ENCODE measurements at places on chromosomes 3 and 15.

DNA sequence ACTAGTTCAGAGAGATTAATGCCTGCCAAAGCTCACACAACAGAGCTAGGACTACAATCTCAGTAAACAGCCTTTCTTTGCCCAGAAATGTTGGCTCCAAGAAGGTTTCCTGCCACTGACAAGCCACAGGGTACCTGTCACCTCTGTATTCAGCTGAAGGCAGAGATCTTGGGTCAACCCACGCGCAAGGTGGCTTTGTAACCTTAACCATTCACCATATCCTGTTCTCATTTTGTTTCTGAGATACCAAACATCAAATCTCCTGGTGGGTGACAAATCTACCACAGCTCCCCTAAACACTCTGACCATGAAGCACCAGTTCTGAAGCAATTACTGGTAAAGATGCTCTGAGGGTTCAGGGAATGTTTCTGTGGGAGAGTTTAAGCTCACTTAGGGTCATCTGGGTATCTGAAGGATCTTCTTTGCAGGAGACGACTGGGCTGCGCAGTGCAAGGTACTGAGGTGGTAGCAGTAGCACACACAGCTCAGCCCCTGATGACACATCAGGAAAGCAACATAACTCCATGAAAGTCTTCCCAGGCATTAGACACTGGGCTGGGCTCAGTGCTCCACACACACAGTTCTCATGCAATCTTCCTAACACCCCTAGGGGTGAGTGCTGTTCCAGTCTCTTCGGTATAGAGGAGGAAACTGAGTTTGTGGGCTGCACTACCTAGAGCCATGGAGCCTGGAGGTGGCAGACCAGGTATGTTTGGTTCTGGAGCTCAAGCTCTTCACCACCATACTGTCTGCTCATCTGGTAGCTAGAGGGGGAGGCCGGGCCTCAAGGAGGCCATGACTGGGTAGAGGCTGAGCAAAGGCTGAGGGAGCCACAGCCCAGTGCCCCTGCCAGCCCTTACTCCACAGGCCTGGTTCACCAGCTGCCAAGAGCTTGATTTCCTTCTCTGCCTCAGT is 7.7 kb downstream of the CXCR6 start:
- DNase-seq, result no peak

DNA sequence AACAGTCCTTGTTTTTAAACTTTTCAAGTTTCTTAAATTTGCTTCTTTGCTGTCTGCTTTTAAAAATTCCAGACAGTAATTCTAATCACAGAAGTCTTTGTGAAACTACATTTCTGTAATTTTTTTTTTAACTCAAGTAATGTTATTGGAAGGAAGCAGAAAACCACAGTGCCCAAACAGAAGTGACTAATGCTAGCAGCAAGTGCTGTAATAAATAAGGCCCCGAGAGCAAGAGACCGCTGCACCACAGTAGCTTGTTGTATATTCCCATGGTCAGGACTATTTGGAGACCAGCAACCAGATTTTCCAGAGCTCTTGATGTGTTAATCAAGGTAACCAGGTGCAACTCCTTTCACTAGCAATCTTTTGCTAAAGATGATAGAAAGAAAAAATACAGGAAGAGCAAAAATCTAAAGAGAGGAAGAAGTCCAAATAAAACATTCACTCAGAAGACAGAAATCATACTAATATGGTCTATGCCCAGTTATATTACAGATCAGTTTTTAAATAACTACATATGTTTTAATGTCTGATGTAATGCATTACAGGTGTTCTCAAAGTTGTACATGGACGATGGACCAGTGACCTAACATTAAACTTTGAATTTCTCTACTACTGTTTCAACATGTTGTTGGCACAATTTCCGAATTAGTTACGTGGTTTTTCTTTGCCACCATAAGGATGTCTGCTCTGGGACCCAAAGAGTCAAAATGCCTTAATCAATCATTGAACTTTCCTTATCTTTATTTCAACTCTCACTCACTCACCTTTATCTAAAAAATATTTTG is 36.4 kb downstream of the WWTR1 start:
- no peak for DNase-seq

DNA sequence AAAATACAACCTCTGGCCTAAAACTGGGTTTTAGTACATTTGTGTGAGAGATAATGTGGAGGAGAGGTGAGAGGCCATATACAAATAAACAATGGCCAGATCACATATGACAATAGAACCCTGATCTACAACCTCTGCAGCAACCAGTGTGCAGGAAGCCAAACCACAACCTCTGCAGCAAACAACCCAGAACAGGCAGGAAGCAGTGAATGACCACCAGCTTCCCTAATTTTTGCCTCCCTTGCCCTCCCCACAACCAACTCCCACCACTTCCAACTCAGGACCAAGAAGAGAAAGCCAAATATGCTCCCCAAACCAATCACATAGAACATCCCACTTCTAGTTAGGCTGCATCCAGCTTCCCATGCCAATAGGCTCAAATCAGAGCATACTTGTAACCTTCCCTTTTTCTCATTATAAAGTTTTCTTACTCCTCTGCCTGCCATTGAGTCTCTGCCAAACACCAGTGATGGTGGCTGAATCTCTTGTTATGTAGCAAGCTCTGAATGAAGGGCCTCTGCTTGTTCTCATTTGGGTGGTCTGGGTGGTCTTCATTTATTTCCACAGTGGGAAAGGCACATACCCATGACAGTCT is 102.6 kb upstream of the GAP43 start:
- no peak for DNase-seq

- no peak for DNase-seq
These were observed 46.1 kb upstream of the FGD5 start for GRCh38 chr3:14772533-14773138.

- no peak for DNase-seq
These were observed 68.0 kb upstream of the IQSEC1 start for GRCh38 chr3:13141183-13141582.

DNA sequence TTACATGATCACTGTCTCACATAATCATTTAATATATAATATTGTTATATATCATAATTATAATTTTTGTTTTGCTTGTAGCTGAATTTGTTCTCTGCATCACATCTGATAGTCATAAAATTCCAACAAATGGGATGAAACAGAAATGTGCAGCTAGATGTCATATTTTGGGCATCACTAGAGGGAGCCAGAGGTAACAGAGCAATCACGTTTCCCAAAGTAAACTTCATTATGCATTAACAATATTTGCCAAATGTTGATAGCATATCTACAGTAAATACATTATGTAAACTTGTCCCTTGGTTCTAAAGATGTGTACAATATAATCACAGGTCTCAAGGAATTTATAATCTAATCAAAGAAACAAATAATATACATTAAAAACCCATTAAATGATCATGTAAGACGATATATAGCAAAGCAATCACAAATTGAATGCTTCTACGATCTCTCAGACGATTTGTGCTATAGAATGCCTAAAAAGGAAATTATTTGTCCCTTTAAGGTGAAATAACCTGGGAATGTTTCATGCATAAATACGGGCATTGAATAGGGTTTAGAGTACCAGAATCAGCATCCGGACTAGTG is 234.2 kb upstream of the MCTP2 start:
- no peak for DNase-seq

DNA sequence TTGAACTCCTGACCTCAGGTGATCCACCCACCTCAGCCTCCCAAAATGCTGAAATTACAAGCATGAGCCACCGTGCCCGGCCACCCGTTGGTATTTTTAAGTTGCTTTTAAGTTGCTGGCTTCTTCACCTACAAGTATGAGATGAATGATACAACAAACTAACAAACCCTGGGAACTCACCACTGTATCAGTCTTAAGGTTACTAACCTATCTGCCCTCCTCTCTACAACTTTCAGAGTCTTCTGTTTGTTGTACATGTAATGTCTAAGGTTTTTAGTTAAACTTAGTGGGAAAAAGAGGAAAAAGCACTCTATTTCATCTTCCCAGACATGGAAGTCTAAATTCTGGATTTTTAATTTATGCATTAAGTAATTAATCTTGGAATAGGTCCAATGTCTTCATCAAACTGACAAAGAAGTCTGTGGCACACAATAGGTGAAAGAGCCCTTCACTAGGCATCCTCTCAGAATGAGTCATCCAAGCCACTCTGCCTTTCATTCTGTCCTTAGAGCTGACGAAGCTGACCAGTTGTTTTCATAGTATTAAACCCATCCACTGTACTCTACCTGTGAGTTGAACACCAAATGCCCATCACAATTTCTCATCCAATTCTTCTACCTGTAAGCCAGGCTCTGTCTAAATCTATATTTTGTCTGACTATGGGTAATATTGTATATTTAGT is 936.1 kb downstream of the TUSC7 start:
- DNase-seq, result no peak

- no peak for DNase-seq
These were observed 88.9 kb upstream of the THBS1 start for GRCh38 chr15:39491886-39492490.

DNA sequence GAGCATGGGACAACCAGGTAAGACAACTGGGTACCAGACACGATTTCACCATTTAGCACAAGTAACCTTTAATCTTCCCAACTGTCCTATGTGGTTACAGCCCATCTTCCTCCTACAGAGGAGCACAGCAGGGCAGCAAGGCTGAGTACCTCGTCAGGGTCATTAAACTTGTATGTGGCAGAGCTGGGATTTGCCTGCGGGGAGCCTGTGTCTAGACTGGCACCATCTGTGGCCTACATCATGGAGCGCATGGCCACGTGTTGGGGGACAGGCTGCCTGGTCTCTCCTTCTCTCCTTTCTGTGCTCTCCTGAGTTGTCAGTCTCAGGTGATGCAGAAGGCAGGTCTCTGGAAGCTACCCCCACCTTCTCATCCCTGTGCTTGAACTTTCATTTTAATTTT is 32.2 kb downstream of the GOLGA6A start:
- DNase-seq, result no peak

DNA sequence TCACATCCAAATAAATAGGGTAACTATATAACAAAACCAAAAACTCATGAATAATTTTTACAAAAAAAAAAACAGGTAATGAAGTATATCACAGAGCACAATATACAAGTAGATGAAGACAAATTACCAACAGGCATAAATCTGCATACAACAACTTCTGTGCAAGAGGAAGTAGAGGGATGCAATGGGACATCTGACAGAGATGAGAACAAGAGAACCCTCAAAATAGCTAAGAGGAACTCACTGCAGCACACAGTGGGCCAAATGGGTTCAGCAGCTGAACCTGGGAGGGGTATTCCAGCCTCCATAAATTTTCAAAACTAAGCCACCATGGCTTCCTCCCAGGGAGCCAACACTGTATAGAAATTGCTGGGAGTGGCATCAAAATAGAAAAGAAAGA is 9.6 kb upstream of the BTLA start:
- DNase-seq, result no peak

DNA sequence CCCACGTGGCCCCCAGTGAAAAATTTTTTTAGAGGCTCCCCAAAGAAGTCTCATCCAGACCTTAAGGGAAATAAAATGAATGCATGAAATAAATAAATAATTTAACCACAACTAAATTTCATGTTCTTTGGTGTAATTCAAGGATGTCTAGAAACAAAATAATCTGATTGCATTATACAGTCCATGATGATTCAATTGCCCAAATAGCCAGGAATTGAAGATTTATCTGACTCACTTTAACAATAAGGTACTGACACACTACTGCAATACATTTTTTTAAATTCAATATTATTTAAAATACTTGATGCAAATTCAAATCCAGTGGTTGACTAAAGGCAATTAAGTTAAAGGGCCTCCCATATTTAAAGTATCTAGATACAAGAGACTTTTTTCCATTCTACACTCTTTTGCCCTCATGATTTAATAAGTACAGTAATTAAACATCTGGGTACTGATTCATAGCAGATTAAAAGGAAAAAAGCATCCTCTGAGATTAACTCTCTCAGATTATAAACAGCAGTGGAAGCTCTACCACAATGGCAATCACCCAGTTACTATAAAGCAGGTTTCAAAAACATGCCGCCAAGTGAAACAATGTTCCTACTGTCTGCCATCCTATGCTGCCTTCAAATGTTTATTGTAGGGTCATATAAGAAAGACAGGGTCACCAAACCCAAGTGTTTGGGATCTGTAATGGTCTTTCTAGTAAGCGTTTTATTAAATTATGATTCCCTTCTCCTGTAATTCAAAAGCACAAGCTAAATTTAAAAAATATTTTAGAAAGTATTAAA is 9.9 kb downstream of the UQCC5 start:
- no peak for DNase-seq

DNA sequence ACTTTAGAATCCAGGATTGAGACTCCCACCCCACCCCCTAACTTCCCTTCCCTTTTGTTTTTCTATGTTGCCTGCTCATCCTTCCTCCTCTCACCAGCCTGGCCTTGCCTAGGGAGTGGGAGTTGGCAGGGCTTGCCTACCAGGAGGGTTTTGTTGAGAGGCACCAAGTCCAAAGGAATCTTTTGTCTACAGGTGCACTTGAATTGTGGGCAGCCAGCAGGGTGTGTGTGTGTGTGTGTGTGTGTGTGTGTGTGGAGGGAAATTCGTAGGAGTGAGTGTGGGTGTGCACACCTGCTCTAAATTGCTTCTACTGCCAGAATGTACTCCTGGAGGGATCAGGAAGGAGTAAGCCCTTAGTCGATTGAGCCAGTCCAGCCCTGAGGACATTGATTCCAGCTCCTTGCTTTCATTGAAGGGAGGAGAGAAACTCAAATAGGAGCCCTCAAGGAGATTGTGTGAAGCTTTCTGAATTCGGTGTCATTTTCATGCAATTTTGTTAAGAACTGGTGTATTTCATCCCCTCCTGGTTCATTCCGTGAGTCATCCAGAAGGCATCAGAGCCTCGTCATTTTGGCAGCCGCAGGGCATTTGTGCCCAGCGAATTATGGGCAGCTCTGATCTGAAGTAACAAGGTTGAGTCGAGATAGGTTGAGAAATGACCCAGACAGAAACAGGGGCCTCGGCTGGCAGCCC is 112.1 kb downstream of the SLCO3A1 start:
- DNase-seq, result no peak

GRCh38 chr15:74888716-74889115 is 1.1 kb upstream of the MPI start:
- DNase-seq, result no peak

DNA sequence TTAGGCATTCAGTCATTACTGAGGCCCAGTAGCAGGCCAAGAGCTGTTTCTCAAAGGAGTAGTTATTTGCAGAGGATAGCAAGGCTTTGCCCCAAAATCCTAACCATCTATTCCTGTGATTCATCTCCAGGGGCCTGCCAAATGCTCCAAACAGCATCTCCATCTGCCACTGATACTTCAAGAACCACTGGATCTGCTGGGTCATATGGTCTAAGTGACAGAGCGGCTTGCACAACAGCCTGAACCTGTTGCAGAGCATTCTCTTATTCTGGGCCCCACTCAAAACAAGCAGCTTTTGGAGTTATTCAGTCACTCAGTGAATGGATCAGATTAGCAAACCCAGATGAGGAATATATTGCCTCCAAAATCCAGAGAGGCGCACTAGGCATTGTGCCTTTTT is 68.8 kb upstream of the ALDH1A3 start:
- DNase-seq, result no peak

DNA sequence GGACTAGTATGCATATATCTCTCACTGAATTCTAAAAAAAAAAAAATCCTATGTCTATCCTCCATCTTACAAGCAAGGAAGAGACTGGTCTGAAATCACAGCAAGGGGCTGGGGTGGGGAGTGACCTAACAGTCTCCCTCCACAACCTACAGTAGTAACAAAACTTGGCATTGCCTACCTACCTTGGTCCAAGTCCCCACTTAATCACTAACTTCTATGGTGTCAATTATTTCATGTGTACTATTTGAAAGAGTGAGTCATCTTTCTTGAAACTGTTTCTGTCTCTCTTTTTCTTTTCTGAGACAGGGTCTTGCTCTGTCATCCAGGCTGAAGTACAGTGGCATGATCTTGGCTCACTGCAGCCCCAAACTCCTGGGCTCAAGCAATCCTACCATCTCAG is 36.8 kb downstream of the CHAC1 start:
- DNase-seq, result no peak

- DNase-seq, result no peak
These were observed 12.2 kb downstream of the RRP9 start for GRCh38 chr3:51929420-51930003.

- no peak for DNase-seq
These were observed 130.6 kb downstream of the AQP9 start for GRCh38 chr15:58268746-58269267.
